ENCODE measurements at places on chromosomes 12 and 14. TPM values are rescaled to one million over a fixed set of nuclear protein-coding genes. Genes with fewer than 3 reads are reported as not detected.

- no peak for DNase-seq
- no peak overlapping the region for H3K27ac ChIP-seq
- no peaks in the 10 kb centered on the region for H3K36me3 ChIP-seq
- peaks cover 5% of the 10 kb centered on the region for H3K27me3 ChIP-seq
- H3K4me1 ChIP-seq: peaks cover 10% of the 10 kb centered on the region
These were observed 2.3 kb upstream of the GPR162 start for GRCh38 chr12:6819106-6820030.

DNA sequence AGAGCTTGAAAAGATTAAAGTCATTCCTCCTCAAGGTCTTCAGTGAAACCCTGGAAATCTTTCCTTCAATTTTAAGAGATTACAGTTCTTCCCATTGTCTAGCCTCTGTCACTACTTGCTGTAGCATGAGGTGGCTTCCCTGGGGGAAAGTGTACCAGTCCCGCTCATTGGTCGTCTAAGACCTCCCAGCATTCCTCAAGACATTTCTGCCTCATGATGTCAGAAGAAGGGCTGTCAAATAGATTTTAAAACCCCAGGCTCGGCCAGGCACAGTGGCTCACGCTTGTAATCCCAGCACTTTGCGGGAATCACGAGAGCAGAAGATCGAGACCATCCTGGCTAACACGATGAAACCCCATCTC, 46.7 kb downstream of the SMUG1 start:
- H3K36me3 ChIP-seq: no peaks in the 10 kb centered on the region
- H3K27ac ChIP-seq: peak overlapping the region; percentile 69
- DNase-seq: no peak
- H3K4me1 ChIP-seq: peaks cover 22% of the 10 kb centered on the region

GRCh38 chr12:95253386-95253785, 35.8 kb downstream of the VEZT start:
- no peak overlapping the region for H3K27ac ChIP-seq
- H3K27me3 ChIP-seq: no peaks in the 10 kb centered on the region
- peaks cover 10% of the 10 kb centered on the region for H3K4me1 ChIP-seq
- no peaks in the 10 kb centered on the region for H3K36me3 ChIP-seq
- no peak overlapping the region for H3K4me3 ChIP-seq

DNA sequence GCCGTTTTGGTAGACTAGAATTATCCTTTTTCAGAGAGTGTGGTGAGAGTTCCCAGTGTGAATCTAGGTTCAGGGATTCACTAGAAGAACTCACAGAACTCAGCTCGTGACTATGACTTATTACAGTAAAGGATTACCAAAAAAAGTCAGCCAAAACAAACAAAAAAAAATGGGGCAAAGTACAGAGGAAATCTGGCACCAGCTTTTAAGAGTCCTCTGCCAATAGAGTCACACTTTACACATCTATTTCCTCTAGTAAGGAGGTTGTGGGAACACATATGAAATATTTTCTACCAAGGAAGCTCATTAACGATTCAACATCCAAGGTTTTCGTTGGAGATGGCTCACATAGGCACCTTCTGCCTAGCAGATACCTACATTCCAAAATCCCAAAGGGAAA, 28.2 kb downstream of the TSPAN19 start:
- no peaks in the 10 kb centered on the region for H3K36me3 ChIP-seq
- H3K4me1 ChIP-seq: no peaks in the 10 kb centered on the region
- no peak overlapping the region for H3K4me3 ChIP-seq
- DNase-seq: no peak
- no peak overlapping the region for H3K27ac ChIP-seq

GRCh38 chr14:61698206-61698980, 3.1 kb downstream of the HIF1A start:
- H3K4me1 ChIP-seq: peaks cover 29% of the 10 kb centered on the region
- no peaks in the 10 kb centered on the region for H3K36me3 ChIP-seq
- peak overlapping the region; percentile 95 for H3K4me3 ChIP-seq
- H3K27ac ChIP-seq: peak overlapping the region; percentile 99
- no peaks in the 10 kb centered on the region for H3K27me3 ChIP-seq
- no peak for DNase-seq

- no peak for DNase-seq
- no peaks in the 10 kb centered on the region for H3K27me3 ChIP-seq
- peaks cover 44% of the 10 kb centered on the region for H3K4me1 ChIP-seq
- peak overlapping the region; percentile 47 for H3K4me3 ChIP-seq
These were observed 589 bp upstream of the ZNF219 start for GRCh38 chr14:21098892-21099595.

GRCh38 chr14:57869617-57870016, 3.7 kb upstream of the SLC35F4 start:
- H3K27me3 ChIP-seq: peaks cover 29% of the 10 kb centered on the region
- no peaks in the 10 kb centered on the region for H3K36me3 ChIP-seq
- no peak overlapping the region for H3K27ac ChIP-seq
- H3K4me3 ChIP-seq: no peak overlapping the region

DNA sequence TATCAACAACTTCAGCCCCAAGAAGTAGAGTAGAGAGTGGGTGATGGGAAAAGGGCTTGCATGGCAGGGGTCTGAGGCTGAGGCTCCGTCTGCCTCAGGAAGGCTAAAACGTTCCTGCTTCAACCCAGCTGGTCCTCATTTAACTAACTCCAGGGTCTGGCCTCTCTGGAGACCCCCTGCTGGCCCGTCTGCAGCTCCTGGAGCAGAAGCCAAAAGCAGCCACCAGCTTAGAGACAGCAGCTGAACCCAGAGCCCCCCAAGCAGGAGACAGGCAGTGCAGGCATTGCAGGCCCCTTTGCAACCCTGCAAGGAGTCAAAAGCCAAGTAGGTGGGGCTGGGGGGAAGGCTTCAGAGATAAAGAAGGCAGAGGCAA, 25.1 kb upstream of the LTBP2 start:
- no peak for DNase-seq
- H3K36me3 ChIP-seq: no peaks in the 10 kb centered on the region
- peaks cover 10% of the 10 kb centered on the region for H3K4me1 ChIP-seq
- H3K27me3 ChIP-seq: no peaks in the 10 kb centered on the region
- no peak overlapping the region for H3K4me3 ChIP-seq

- H3K27me3 ChIP-seq: peaks cover under 1% of the 10 kb centered on the region
- DNase-seq: peak; percentile 66
- no peak overlapping the region for H3K4me3 ChIP-seq
- no peaks in the 10 kb centered on the region for H3K36me3 ChIP-seq
- peaks cover 4% of the 10 kb centered on the region for H3K4me1 ChIP-seq
These were observed 31.1 kb downstream of the CCDC177 start for GRCh38 chr14:69543341-69544115.

The ACOT6 gene
- not detected for polyA plus RNA-seq

The PROX2 gene
- polyA plus RNA-seq: 0.50 TPM

Measured in hepatocyte (in vitro differentiated cells).